ENCODE measurements at places on chromosomes 1 and 21.

GRCh38 chr21:28473530-28474220, 519.0 kb downstream of the LTN1 start:
- no peak for DNase-seq

DNA sequence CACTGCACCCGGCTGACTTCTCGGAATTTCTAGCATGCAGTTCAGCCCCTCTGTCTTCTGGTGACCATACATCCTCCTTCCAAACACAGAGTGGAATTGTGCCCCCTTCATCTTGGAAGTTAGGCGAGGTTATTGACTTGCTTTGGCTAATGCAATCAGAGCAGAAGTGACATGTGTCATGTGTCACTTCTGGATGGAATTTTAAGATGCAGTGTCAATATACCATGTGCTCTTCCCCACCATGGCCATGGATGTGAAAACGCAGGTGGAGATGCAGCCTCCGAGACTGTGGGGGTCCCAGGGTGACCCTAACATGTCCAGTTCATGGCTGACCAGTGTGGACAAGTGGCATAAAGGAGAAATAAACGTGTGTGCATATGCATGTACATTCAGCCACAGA, 83.0 kb downstream of the KCNJ6 start:
- no peak for DNase-seq

DNA sequence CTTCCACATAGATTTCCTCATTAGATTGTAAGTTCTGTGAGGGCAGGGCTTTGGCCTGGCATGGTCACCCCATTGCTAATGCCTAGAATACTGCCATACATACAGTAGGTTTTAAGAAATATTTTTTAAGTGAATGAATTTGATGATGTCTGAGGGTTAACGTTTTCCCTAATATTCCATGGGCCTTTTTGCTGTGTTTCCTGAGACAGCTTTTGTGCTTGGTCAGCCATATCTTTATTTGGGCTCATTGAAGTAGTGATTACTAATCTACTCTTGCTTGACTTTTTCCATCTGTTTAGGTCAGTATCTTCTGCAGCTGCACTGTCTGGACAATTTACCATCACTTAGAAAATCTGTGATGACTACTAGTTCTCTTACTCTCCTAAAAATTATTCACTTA, 3.5 kb downstream of the CDC42 start:
- DNase-seq = no peak

DNA sequence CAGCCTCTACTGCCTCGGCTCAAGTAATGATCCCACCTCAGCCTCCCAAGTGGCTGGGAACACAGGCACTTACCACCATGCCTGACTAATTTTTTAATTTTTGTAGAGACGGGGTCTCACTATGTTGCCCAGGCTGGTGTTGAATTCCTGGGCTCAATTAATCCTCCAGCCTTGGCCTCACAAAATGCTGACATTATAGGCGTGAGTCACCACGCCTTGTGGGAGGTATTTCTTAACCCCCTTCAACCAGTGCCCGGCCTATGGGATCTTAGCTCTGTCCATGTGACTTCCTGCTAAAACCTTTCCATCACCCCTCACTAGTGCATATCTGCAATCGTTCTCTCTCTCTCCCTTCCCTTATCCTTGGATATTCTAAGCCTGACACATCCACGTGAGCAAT, 86.4 kb downstream of the FOXD2 start:
- DNase-seq = no peak

DNA sequence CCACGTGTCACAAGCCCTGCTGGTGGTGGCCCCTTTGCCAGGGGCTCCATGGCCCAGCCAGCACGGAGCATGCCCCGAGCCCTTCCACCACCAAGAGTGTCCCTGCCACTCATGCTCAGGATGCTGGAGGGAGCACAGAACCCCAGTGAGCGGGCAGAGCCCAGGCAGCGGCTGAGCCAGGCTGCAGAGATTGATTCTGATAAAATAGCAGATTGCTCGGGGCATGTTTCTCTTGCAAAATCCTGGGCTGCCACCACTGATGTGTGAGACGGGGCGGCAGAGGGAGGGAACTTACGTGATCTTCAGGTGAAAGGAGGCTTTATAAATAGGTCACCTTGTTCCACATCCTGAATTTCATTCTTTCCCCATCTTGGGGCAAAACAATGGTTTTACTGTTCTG, 53.2 kb downstream of the SPSB1 start:
- DNase-seq = no peak

- no peak for DNase-seq
These were observed 109.2 kb upstream of the IFFO2 start for GRCh38 chr1:19065526-19066247.

DNA sequence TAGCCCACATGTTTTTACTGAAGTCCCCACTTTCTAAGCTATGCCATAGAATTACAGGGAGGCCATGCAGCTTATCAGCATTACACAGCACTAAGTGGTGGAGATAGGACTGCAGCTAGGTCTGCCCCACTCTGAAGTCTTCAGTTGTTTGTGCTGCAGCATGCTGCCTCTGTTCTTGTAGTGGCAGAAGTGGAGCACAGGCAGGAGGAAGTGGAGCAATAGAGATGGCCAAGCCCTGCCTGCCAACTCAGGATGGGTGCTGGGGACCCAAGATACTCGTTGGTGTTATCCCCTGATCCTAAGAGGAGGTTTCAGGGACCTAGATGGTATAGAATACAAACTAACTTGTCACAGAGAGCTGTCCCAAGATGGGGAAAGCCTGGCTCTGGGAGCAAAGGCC, 12.9 kb downstream of the MRPL37 start:
- DNase-seq = no peak

DNA sequence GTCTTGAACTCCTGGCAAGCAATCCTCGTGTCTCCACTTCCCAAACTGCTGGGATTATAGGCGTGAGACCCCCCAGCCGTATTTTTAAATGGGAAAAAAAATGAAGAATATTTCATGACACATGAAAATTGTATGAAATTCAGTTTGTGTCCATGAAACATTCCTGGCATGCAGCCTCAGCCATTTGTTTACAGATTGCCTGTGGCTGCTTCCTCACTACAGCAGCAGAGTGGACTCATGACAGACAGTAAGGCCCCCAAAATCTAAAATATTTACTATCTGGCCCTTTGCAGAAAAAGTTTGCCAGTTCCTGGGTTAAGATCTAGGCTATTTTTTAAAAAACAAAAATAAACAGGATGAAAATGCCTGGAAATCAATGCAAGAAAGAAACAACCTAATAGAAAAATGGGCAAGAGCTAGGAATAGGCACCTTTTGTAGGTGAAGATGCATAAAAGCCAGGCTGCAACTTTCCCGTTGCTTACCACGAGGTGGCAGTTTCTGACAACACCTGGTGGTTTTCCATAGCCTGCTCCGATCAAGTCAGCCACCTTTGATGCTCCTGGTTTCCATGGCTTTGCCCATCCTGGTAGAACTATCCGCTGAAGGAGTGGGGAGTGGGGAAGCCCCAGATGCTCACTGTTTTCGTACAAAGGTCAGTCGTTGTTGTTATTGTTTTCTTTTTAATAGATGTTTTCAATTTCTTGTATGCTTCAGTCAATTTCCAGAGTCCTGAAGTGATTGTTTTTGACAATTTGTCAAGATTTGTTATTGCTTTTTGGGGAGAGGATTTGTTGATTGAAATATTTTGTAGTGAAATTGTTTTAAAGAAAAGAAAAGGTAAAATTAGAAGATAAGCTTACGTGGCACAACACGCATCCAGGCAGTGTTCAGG, 24.3 kb downstream of the UBE2Q1 start:
- no peak for DNase-seq

- DNase-seq = no peak
These were observed 2.4 kb upstream of the ELAPOR1 start for GRCh38 chr1:109111386-109112055.

- no peak for DNase-seq
These were observed 114.5 kb downstream of the CRYAA start for GRCh38 chr21:43283136-43283924.

DNA sequence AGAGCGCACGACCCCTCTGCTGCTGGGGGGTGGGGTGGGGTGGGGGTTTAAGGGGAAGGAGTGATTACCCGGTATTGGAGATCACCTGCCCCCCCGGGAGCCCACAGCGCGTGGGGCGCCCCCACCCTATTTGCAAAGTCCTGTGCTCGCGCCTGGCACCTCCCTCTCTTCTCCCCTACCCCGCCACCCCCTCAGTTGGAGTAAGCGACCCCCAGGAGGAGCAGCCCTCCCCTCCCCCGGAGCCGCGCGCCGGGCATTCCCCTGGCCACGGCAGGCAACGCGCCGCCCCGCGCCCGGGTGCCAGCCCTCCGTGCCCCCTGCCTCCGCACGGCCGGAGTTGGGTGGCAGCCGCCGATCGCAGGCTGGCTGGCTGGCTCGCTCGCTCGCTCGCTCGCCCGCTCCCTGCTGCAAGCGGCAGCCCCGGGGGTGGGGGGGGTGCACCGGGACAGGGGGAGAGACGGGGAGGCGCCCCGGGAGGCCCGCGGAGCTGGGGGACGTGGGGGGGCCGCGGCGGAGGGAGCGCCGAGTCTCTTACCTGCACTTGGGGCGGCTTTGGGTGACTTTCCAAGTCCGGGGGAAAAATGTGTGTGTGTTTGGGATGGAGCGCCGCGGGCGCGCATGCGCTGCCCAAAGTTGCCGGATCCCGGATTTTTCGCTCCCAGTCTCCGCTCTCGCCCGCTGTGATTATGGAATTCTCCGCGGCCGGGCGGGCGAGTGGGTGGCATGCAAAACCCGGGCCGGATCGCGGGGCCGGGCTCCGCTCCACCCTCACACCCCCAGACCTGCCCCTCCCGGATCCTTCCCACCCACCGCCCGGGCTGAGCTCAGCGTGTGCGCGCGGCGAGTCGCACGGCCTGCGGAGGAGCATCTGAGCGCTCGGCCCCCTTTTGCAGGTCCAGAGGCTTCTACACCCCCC, at the start of gene CASZ1:
Gene CASZ1, minus strand, starts transcription at position 618 of the 916 bp plus-strand sequence. CDS start 102,757 bp downstream, outside the sequence.
- peak; percentile 53 for DNase-seq

GRCh38 chr1:29460041-29460610, 223.8 kb downstream of the PTPRU start:
- no peak for DNase-seq

GRCh38 chr1:77336729-77337128, 54.9 kb downstream of the AK5 start:
- DNase-seq = no peak

DNA sequence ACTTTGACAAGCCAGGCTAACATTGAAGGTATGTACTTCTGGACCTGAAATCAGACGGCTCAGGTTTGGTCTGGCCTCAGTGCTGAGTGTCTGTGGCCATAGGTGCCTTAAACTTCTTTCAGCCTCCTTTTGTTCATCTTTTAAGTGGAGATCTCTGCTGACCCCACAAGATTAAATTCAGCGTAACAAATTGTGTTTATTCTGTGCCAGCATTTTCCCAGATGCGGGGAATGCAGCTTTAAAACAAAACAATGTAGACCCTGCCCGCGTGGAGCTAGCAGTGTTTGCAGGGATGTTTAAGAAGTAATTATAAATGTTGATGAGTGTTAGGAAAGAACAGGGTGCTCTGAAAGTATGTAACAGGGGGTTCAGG, 923 bp downstream of the CAP1 start:
- DNase-seq = no peak

DNA sequence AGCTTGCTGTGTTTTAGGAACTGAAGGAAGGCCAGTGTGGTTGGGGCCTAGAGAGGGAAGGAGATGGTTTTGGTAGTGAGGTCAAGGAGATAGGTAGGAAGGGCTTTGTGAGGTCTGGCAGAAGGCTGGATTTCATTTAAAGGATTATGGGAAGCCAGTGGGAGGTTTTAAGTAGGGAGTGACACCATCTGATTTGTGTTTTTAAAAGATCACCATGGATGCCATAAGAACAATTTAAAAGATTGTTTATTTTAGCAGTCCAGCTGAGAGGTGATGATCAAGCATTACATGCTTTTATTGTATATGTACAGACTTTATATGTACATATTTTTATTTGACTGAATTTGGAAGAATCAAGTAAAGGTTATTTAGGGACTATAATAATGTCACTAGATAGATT, 26.4 kb downstream of the RGL1 start:
- DNase-seq = no peak

- DNase-seq = no peak
These were observed 683.1 kb downstream of the LTN1 start for GRCh38 chr21:28309596-28309995.

DNA sequence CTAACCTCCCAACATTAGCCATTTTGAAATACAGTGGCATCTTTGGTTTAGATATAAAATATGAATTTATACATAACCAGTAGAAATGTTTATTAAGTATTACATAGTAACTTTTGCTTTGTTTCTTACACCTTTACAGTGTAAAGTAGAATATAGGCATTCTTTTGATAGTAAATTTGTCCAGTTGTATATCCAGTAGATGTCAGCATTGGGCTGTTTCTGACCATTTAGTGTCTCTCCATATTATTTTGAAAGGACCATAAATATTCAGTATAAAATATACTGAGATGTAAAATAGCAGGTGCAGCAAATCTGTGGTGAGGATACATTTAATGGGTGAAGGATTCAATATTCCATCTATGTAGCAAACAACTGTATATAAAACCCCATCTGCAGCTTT, 115.8 kb upstream of the ZRANB2 start:
- no peak for DNase-seq

- no peak for DNase-seq
These were observed 15.0 kb downstream of the IFFO2 start for GRCh38 chr1:18941221-18942141.

DNA sequence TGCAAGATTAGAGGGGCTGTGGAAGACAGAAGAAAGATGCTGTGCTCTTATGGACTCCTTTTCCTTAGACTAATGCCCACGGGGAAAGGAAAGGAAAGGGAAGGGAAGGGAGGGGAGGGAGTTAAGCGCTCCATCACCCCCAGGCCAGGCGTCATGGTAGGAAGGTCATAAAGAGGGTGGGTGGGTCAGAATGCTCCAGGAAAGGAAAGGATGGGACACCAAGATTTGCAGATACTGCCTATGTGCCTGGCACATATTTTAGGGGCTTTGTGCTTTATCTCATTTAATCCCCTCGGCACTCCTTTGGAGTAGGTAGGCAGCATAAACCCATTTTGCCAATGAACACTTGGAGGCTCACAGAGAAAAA, 41.4 kb downstream of the MAB21L3 start:
- no peak for DNase-seq

DNA sequence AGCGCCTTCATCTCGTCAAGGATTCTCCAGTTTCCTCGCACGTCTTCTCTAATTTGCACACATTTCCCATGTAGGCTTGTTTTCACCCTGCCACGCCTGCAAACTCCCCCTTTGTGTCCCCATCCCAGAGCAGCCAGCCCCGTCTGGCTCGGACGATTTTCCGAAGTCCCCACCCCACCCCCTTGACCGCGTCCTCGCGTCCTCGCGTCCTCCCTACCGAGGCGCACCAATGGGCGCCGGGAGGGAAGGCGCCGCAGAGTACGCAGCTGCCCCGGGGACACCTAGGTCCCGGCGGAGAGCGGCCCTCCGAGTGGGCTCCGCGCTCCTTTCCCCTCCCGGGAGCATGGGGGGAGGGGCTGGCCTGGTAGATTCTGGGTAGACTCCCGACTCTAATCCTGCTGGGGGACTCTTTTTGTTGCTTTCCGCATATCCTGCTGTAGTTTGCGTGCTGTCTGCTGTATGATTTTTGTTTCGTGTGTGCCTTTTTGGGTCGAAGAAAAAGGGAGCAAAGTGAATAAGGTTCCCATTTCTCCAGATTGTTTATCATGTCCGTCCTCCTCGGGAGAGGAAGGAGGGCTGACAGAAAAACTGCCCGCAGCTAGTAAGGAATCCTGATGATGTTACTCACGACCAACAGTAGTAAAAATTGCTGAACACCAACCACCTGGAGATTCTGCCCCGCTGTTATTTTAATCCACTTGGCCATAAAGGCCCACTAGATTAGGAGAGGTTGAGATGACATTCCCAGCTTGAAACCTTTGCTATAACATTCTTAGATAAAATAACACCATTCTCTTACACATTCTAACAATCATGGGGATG, 1.5 kb downstream of the CACHD1 start:
- DNase-seq = no peak

Data from GM04503 (cell line).